Caki2 (cell line): ENCODE measurements at places on chromosomes 2 and 18. TPM values are rescaled to one million over a fixed set of nuclear protein-coding genes. Genes with fewer than 3 reads are reported as not detected.

DNA sequence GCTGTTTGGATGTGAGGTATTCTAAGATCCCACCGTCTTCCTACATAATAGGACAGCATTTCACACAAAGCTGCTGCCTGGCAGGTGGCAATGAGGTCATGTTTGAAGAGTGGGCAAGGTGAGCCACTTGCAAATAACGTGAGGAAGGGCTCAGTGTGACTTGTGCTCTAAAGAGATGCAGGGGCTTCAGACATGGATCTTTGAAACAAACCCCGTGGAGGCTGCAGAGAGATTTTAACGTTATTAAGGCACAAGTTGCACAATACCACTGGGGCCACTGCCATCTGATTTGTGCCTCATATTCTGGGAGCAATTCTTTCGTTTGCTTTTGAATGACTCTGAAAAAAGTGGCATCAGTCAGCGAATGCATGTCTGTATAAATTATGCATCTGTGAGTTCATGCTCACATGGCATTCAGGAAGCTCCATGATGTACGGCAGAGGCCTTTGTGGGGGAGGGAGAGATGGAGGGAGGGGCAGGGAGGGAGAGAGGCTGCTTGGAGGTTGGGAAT, 362.0 kb downstream of the SOX11 start:
- DNase-seq: no peak

The NT5C1B gene
- not detected in 2 replicates for total RNA-seq

DNA sequence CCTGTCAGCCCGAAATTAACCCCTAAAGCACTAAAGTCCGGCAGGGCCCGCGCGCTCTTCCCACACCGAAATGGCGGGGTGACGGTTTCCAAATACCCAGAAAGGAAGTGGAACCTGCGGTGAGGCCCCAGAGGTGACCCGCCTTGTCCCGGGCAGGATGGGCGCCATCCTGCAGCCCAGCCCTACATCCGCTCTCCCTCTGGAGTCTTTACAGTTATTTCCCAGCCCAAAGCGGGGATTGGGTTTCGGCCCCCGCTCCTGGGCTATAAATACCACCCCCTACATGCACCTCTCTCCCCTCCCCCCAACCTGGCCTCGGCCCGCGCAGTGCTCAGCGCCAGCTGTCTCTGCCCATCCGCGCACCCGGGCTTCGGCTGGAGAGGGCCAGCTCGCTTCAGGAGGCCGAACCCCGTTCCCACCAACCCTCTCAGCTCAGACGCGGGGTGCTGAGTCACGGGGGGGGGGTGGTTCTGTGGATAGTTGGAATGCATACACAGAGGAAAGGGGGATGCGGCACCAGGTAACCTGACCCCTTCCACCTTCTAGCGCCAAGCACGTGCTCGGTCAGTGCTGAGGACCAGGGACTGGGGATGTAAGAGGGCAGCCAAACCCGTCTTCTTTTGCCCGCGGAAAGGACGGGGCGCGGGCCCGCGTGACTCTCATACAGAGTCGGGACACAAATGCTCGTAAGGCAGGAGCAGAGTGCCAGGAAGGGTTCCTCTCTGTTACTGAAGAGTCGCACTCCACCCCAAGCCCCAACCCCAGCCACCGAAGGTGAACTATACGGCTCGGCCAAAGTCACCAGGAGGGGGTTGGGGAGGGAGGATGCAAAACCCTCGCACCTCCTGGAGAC, at the start of gene TUBA4B:
TSS of gene TUBA4B (plus strand) at position 344 of the 853 bp plus-strand sequence. CDS start at position 509, 165 bp downstream.
- DNase-seq: peak; percentile 23

- DNase-seq: peak; percentile 73
Observed at GRCh38 chr18:11052800-11053199, 96.6 kb downstream of the PIEZO2 start.

The XDH gene
- total RNA-seq: 0.68 and 1.4 TPM in 2 replicates

DNA sequence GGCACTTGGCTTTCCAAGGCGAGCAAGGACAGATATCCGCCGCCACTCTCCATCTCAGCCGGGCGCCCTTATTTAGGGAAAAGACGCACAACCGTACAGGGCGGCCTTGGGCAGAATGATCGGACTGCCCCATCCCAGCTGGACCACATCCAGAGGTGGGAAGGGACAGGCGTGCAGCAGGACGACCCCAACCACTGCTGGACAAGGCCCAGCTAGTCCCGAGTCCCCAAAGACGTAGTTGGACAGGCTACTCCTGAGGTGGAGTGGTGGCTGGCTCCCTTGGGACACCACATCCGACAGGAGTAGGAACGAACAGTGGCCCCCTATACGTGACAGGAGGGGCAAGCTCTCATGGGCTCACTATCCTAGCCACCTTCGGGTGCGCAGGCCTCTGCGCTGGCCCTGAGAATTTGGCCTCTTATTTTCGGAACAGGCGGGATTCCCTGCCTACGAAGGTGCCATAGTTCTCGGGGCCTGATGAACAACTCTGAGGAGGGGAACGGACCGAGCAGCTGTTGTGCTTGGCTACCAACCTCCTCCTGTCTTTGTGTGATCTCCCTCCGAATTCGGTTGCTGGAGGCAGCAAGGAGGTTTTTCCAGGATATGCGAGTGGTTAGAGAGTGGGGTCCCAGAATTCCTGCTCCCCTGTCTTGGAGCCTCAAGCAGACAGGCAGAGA, 2.3 kb downstream of the FEV start:
- no peak for DNase-seq

- DNase-seq: no peak
Observed at GRCh38 chr18:32684940-32685339, 87.9 kb downstream of the KLHL14 start.
